H1 (cell line): ENCODE measurements at places on chromosomes 16 and 17. TPM values are rescaled to one million over a fixed set of nuclear protein-coding genes. Genes with fewer than 3 reads are reported as not detected.

DNA sequence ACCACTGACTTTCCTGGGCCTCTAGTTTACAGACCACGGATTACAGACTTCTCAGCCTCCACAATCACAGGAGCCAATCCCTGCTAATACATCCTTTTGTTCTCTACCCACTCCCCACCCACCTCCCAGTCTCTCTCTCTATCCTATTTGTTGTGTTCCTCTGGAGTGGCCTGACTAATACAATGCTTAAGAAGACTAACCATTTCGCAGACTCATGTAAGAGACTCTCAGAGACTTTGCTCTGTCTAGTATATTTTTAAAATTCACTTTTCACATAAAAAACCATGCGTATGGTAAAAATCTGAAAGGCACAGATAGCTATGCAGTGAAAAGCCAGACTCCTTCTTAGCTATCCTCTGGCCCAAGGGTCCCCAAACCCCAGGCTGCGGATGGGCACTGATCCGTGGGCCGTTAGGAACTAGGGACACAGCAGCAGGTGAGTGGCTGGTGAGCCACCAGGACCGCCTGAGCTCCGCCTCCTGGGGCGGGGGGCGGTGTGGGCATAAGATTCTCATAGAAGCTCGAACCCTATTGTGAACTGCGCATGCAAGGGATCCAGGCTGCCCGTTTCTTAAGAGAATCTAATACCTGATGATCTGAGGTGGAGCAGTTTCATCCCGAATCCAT, 7.6 kb downstream of the PIK3R6 start:
- no peak for DNase-seq
- no peak overlapping the region for H3K27ac ChIP-seq
- no peak overlapping the region for H3K4me3 ChIP-seq
- H3K4me1 ChIP-seq: no peaks in the 10 kb centered on the region; the same call in 1 of the 2 replicates
- no peaks in the 10 kb centered on the region for H3K27me3 ChIP-seq

Gene NLRP1
- 10.0 and 10.4 TPM in 2 replicates for total RNA-seq

GRCh38 chr16:49699841-49700175, 156.1 kb downstream of the ZNF423 start:
- H3K4me3 ChIP-seq: no peak overlapping the region
- H3K27ac ChIP-seq: no peak overlapping the region
- H3K36me3 ChIP-seq: no peaks in the 10 kb centered on the region
- peaks cover 67% of the 10 kb centered on the region for H3K4me1 ChIP-seq
- H3K27me3 ChIP-seq: no peaks in the 10 kb centered on the region

GRCh38 chr16:73233846-73234424, 186.0 kb upstream of the ZFHX3 start:
- H3K4me3 ChIP-seq: no peak overlapping the region
- no peak for DNase-seq
- no peaks in the 10 kb centered on the region for H3K36me3 ChIP-seq
- no peaks in the 10 kb centered on the region for H3K4me1 ChIP-seq
- H3K27me3 ChIP-seq: no peaks in the 10 kb centered on the region

- H3K4me3 ChIP-seq: no peak overlapping the region
- H3K4me1 ChIP-seq: no peaks in the 10 kb centered on the region
- no peak overlapping the region for H3K27ac ChIP-seq
- no peaks in the 10 kb centered on the region for H3K27me3 ChIP-seq
- no peak for DNase-seq
Measured at GRCh38 chr17:45335721-45336120, 18.9 kb upstream of the MAP3K14 start.

Gene RNF43
- 0.89 and 2.4 TPM in 2 replicates for total RNA-seq

Gene GDPD1
- 6.7 and 7.7 TPM in 2 replicates for total RNA-seq

DNA sequence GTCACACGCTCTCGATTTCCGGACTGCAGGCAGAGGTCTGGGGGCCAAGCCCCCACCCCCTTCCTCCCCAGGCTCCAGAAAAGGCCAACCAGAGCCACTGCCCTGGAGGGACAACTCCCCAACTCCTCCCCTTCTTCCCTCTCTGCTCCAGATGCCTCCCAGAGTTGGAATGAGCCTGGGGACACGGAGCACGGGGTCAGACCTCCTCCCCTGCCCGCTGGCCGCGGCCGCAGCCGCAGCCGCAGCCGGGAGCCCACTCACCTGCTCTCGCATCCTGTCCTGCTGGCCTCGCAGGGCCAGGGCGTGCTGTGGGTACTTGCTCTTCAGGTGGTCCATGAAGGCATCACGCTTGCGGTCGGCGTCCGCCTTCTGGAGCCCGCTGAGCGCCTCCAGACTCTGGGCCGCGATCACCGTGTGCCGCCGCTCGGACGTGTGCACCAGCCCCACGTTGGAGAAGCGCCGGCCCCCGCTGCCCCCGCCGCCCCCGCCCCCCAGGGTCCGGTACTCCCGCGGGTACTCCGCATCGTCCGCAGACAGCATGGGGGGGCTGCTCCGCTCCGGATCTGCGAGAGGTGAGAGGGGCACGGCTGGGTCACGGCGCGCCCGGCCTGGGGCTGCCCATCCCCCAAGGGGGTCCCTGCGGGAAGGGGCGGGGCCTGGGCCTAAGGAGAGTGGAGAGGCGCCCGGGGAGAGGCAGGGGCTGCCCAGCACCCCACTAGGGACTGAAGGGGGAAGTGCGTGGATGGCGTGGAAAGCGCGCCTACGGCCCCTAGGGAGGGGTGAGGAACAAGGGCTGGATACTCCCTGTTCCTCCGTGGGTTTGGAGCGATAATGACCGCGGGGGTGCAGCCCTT, 27.3 kb downstream of the SRCIN1 start:
- no peaks in the 10 kb centered on the region for H3K36me3 ChIP-seq
- peaks cover 26% of the 10 kb centered on the region for H3K4me1 ChIP-seq
- no peak overlapping the region for H3K27ac ChIP-seq
- H3K4me3 ChIP-seq: peak overlapping the region; percentile 39

DNA sequence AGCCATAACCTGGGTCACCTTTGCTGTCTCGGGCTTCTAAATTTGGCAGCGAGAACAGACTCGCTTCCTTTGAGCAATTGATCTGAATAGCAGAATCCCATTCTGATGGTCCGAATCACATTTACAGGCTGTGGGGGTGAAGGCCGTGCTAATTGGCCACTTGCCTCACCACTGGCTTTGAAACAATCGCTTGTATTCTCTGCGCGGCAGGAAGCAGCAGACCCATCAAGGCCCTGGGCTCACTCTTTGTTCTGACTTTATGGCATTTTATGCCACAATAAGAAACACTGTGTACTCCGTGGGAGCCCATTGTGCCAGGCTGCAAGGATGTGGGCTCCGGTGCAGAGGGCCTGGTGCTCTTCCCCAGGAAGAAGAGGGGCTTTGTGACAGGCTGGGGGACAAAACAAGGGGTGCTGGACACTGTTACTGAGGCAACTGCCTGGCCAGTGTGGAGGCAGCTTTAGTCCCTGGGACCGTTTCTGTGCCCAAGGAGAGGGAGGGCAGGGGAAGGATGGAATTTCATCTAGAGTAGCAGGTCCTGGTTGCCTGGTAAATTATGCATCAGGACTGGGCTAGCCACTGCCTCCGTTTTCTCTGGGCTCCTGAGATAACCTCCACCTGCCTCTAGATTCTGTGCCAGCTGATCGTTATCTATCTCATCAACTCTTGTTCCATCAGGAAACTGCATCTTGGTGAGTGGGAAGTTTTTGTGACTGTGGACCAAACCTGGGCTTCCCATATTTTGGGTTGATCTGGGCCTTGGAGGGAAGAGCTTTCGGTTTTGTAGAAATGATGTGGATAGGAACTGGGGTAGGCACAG, 78.5 kb downstream of the MRC2 start:
- H3K4me3 ChIP-seq: peak overlapping the region; percentile 50
- 0 out of 2 replicates have a peak overlapping the region, but pooled peaks have one; percentile 25 for H3K27ac ChIP-seq
- H3K36me3 ChIP-seq: no peaks in the 10 kb centered on the region
- DNase-seq: peak; percentile 51
- no peaks in the 10 kb centered on the region; the same call in 1 of the 2 replicates for H3K27me3 ChIP-seq
- peaks cover 14% of the 10 kb centered on the region for H3K4me1 ChIP-seq

- no peaks in the 10 kb centered on the region for H3K27me3 ChIP-seq
- H3K4me1 ChIP-seq: peaks cover 7% of the 10 kb centered on the region; the same call in 1 of the 2 replicates
- no peak overlapping the region for H3K27ac ChIP-seq
- no peak for DNase-seq
- no peaks in the 10 kb centered on the region for H3K36me3 ChIP-seq
Measured at GRCh38 chr17:17355426-17355825, 52.3 kb downstream of the NT5M start.

GRCh38 chr16:82623241-82623640, 3.5 kb upstream of the CDH13 start:
- no peaks in the 10 kb centered on the region for H3K4me1 ChIP-seq
- H3K27me3 ChIP-seq: peaks cover 37% of the 10 kb centered on the region
- H3K4me3 ChIP-seq: no peak overlapping the region
- H3K36me3 ChIP-seq: no peaks in the 10 kb centered on the region
- H3K27ac ChIP-seq: no peak overlapping the region

DNA sequence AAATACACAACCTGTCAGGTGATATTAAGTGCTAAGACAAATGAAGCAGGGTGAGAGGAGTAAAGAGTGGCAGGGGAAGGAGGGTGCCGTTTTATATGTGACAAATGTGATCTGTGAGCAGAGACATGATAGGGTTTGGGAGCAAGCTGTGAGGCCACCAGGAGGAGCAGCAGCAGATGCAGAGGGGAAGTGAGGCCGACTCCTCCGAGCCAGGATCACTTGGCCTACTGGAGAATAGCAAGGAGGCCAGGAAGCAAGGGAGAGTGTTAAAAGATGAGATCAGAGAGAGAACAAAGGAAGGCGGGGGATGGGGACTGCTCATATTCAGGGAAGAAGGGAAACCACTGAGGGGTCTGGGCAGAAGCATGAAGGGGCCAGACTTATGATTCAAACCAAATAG, 129.4 kb downstream of the TANGO6 start:
- H3K4me3 ChIP-seq: no peak overlapping the region; the same call in 1 of the 2 replicates
- DNase-seq: peak; percentile 63
- H3K27me3 ChIP-seq: no peaks in the 10 kb centered on the region
- no peak overlapping the region for H3K27ac ChIP-seq
- peaks cover 12% of the 10 kb centered on the region for H3K4me1 ChIP-seq

Gene CCDC47
- total RNA-seq: 83.1 and 85.3 TPM in 2 replicates

DNA sequence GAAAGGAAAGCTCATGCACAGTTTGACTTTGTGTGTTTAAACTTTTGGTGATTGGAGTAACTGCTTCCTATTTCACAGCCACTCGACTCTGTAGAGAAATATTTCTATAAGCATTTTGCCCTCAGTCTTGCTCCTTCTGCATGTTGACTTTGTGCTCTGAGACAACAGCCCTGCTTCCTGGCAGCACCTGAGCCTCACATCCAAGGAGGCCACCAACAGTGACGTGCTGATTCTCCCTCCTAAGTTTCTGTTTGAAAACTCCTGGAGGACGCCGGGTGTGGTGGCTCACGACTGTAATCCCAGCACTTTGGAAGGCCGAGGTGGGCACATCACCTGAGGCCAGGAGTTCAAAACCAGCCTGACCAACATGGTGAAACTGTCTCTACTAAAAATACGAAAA, 23.9 kb upstream of the WSB1 start:
- H3K27me3 ChIP-seq: no peaks in the 10 kb centered on the region
- DNase-seq: no peak
- H3K4me3 ChIP-seq: no peak overlapping the region
- H3K36me3 ChIP-seq: no peaks in the 10 kb centered on the region

GRCh38 chr17:79944821-79945391, 90.8 kb downstream of the TBC1D16 start:
- no peak for DNase-seq
- H3K27me3 ChIP-seq: no peaks in the 10 kb centered on the region
- peaks cover 16% of the 10 kb centered on the region for H3K4me1 ChIP-seq
- H3K36me3 ChIP-seq: peaks cover 46% of the 10 kb centered on the region
- H3K27ac ChIP-seq: no peak overlapping the region; the same call in 1 of the 2 replicates

DNA sequence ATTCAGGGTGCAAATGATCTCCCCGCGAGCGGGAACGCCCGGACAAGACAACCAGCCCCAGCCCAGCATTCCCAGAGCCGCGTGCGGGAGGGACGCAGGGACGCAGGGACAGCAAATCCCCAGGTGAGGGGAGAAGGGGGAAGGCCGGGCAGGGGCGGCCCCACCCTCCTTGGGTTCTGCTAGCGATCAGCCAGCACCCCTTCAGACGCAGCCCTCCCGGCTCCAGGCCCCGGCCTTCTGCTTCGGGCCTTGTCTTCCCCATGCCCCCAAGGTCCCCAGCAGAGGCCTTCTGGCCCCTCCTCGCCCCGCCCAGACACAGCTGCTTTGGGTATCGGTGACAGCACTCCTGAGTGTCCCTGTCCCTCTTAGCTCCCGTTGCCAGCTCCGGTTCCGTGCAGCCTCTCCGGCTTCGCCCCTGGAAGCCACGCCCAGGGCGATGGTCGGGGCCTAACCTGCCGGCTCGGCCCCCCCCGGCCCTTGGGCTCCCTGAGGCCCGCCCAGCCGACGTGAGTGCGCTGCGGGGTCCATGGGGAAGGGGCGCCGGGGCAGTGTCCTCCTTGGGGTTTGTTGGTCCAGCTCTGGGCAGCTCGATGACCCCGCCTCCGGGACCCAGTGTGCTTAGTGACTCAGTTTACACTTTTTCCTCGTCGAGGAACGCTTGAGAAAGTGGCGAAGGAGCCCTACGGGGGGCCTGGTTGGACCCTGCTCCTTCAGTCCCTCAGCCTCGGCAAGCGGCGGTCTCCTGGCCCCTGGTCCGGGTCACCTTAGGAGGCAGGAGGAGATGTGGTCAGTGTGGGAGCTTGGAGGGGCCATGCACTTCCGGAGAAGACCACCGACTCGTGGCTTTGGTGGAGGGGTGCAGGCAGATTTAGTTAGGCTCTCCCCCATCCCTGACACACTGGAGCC, 50.5 kb upstream of the AMZ2 start:
- H3K4me1 ChIP-seq: peaks cover 28% of the 10 kb centered on the region
- peak overlapping the region; percentile 37 for H3K4me3 ChIP-seq
- H3K27ac ChIP-seq: no peak overlapping the region
- no peak for DNase-seq

Gene CCDC144A
- total RNA-seq: 1.6 and 1.7 TPM in 2 replicates

GRCh38 chr17:8447799-8448198, 12.1 kb downstream of the NDEL1 start:
- no peak overlapping the region for H3K27ac ChIP-seq
- H3K4me1 ChIP-seq: no peaks in the 10 kb centered on the region
- DNase-seq: no peak
- peaks cover 15% of the 10 kb centered on the region for H3K36me3 ChIP-seq
- H3K27me3 ChIP-seq: no peaks in the 10 kb centered on the region

DNA sequence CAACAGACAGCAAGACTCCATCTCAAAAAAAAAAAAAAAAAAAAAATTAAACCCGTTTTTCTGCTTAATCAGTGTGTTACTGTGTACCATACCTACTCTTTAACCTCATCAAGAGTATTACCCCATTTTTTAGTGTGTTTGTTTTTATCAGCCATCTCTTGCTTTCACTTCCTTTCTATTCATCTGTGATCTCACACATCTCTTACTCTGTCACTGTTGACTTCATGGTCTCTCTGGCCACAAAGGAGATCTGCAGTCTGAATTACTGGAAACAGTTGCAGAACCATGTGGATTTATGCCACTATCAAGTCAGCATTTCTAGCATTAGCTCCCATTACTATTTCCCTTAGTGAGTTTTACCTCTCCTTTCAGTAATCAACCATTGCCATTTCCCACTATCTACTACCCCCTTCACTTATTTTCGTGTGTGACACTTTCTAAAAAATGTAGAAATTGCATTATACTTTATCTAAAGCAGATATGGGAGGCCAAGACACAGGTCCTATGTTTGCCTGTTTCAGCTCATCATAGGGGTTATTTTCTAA, 20.1 kb downstream of the NDEL1 start:
- H3K36me3 ChIP-seq: peaks cover 10% of the 10 kb centered on the region
- no peaks in the 10 kb centered on the region for H3K4me1 ChIP-seq
- DNase-seq: no peak

Gene PRRT2
- total RNA-seq: 12.8 and 16.6 TPM in 2 replicates

- no peak for DNase-seq
- H3K27me3 ChIP-seq: no peaks in the 10 kb centered on the region
- H3K36me3 ChIP-seq: no peaks in the 10 kb centered on the region
- no peak overlapping the region for H3K27ac ChIP-seq
- H3K4me1 ChIP-seq: no peaks in the 10 kb centered on the region
Measured at GRCh38 chr17:9434642-9435057, 141.0 kb downstream of the STX8 start.

Gene ZPBP2
- not detected in 2 replicates for total RNA-seq
